ENCODE measurements at places on chromosomes 7 and 10.

GRCh38 chr10:72264536-72264935 lies 9.2 kb upstream of the DDIT4 start:
- DNase-seq, result no peak

DNA sequence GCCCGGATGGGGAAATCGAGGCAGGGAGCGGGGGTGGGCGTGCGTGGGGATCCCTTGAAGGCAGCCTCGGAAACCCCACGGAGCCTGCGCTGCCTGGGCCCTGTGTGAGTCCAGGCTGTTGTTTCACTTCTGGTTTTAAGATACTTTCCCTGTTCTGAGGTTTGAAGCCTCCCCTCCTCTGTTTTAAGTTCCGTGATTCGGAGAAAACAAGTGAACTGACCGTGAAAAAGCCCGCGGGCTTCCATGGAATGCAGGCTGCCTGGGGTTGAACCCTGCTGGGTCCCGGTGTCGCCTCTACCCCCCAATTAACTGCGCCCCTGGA lies 401 bp downstream of the LRRC27 start:
- no peak for DNase-seq

- DNase-seq, result no peak
Observed at GRCh38 chr7:1651031-1651446, 19.0 kb upstream of the ELFN1 start.

DNA sequence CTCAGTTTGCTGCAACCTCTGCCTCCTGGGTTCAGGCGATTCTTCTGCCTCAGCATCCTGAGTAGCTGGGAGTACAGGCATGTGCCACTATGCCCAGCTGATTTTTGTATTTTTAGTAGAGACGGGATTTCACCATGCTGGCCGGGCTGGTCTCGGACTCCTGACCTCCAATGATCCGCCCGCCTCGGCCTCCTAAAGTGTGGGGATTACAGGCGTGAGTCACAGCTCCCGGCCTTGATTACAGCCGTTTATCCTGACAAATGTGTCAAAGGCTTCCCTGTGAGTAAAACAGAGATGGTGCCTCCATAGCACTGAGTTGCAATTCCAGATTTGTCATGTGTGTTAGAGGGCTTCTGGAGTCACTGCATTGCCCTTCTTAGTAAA lies 273.7 kb downstream of the CCDC3 start:
- DNase-seq, result no peak

- no peak for DNase-seq
Observed at GRCh38 chr7:107446988-107447387, 22.9 kb upstream of the GPR22 start.

- DNase-seq, result no peak
Observed at GRCh38 chr7:100947792-100948191, 1.5 kb upstream of the MUC3A start.

DNA sequence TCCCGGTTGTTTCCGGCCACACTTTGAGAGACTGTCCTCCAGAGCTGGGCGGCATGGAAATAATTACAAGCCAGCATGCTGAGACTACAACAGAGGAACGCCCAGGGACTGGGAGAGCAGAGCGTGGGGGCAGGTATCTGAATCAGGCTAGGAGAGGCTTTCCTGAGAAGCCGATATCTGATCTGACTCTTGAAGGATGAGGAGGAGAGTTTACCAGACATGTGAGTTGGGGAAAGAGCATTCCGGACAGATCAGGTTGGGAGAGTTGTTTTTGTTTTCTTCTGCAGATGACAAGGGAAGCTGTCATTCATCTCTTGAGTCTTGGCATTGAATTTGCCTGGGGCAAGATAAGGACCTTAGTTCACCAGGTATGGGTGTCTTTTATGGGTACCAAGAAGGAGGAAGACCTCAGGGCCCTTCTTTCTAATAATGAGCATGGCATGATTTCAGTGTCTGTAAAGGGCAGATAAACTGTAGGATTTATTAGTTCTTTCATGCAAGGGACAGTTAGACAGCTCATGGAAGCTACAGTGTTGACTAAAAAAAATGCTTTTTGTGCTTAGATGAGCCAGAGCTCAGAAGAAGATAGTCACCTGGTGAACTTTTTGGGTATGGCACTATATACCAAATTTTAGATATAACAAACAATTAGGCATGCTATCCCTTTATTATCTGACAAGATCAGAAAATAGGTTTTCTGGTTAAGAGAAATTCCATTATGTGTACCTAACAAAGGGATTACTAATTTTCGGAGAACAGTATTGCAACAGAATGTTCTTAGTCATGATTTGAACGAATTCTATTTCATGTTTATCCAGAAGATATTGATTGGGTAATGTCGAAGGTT lies 36.2 kb downstream of the WBP1L start:
- no peak for DNase-seq

GRCh38 chr7:120951826-120952225 lies 1.2 kb downstream of the ING3 start:
- no peak for DNase-seq

DNA sequence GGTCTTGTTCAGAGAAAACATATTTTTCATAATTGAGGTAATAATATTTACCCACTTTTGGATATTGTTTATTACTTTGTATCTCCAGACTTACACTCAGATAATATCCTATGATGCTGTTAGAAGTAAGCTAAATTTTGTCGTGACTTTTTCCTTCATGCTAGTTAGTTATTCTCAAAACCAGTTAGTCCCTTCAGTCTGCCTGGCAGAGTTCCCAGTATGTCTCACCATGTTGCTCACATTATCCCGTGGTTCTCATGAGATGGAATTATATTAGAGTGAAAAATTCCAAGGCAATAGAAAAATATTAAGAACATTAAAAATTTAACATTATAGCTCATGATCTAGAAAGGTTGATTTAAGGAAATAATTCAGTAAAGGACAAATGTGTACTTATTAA lies 81.5 kb upstream of the SMIM30 start:
- DNase-seq, result no peak

GRCh38 chr7:14596421-14596820 lies 306.1 kb downstream of the DGKB start:
- DNase-seq, result no peak

- no peak for DNase-seq
Observed at GRCh38 chr7:47763063-47763974, 181.4 kb upstream of the TNS3 start.

- DNase-seq, result no peak
Observed at GRCh38 chr7:12064586-12065127, 146.4 kb upstream of the TMEM106B start.

GRCh38 chr7:81161451-81162075 lies 242.7 kb upstream of the SEMA3C start:
- DNase-seq, result no peak

DNA sequence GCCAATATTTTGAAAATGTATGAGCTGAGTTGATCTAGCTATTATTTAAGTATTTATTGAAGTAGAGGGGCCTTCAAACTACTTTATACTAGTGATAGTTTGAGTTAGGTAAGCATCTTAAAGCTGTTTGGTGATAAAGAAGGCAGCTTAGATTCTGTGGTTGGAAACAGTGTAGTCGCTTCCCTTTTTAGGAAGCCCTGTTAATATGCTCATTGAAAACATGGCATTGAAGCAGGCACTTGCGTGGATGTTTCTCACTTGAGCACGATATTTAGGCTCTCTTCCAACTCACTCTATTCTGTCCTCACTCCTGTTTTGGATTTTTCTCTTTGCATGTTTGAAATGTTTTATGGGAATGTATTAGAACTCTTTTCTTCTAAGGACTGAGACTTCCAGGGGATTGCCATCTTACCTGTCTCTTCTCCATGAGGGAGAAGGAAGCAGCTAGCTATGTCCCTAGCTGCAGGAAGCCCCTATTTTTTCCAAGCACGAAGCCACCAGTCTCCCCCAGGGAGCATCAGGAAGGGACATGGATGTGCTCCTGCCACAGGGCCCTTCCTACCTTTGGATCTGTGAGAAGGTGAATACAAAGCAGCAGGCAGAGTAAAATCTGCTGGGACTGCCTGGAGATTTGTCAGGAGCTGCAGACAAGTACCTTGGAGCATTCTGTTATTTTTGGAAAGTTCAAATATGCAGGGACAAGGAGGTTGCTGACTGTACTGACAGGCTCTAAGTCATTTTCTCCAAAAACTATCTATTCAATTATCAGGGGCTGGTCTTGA lies 22.0 kb upstream of the BMPR1A start:
- no peak for DNase-seq

GRCh38 chr10:71232089-71232998 lies 20.0 kb downstream of the UNC5B start:
- no peak for DNase-seq

GRCh38 chr10:21304198-21304597 lies 221.3 kb downstream of the SKIDA1 start:
- DNase-seq, result no peak

- DNase-seq, result no peak
Observed at GRCh38 chr7:41189866-41190265, 513.0 kb downstream of the INHBA start.

- DNase-seq, result no peak
Observed at GRCh38 chr7:36153571-36154097, 580 bp downstream of the EEPD1 start.

GRCh38 chr7:34776748-34777358 lies 118.8 kb downstream of the NPSR1 start:
- DNase-seq, result no peak

- no peak for DNase-seq
Observed at GRCh38 chr7:5546626-5547025, 123.0 kb upstream of the TNRC18 start.

DNA sequence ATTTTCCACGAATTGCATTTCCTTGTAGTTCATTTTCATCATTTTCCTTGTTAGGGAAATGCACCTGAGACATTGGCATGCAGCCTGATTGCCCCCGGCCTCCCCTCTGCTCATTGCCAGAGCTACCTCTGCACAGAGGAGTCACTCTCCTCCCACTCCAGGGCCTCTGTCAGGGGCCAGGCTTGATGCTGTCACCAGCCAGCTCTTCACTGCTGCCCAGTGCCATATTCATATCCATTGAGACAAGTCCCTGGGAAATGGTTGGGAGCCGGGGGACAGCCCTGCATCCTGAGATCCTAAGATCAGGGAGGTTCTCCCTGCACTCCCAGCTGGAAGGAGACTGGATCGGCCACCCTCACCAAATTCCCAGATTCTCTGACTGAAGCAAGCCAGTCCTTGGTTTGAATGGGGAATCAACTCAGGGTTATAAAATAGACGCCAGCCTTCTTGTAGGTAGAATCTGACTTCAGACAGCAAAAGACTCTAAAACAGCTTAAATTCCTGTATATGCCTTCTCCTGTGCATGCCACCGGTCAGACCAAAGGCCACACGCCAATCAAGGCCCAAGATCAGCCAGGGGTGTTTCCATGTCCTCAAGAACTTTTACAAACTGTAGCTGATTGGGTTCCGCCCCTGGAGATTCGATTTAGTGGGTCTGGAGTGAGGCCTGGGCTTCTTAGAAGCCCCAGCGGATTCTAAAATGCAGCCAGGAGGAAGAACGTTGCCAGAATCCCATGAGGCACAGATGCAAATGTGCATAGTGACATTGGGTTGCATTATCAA lies 86.5 kb downstream of the PARP12 start:
- no peak for DNase-seq

DNA sequence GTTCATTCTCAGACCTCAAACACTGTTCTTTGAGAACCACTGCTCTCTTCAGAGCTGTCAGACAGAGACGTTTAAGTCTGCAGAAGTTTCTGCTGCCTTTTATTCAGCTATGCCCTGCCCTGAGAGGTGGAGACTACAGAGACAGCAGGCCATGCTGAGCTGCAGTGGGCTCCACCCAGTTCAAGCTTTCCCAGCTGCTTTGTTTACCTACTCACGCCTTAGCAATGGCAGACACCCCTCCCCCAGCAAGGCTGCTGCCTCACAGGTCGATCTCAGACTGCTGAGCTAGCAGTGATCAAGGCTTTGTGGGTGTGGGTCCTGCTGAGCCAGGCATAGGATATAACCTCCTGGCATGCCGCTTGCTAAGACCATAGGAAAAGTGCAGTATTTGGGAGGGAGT lies 80.5 kb upstream of the CYP2C9 start:
- DNase-seq, result no peak

DNA sequence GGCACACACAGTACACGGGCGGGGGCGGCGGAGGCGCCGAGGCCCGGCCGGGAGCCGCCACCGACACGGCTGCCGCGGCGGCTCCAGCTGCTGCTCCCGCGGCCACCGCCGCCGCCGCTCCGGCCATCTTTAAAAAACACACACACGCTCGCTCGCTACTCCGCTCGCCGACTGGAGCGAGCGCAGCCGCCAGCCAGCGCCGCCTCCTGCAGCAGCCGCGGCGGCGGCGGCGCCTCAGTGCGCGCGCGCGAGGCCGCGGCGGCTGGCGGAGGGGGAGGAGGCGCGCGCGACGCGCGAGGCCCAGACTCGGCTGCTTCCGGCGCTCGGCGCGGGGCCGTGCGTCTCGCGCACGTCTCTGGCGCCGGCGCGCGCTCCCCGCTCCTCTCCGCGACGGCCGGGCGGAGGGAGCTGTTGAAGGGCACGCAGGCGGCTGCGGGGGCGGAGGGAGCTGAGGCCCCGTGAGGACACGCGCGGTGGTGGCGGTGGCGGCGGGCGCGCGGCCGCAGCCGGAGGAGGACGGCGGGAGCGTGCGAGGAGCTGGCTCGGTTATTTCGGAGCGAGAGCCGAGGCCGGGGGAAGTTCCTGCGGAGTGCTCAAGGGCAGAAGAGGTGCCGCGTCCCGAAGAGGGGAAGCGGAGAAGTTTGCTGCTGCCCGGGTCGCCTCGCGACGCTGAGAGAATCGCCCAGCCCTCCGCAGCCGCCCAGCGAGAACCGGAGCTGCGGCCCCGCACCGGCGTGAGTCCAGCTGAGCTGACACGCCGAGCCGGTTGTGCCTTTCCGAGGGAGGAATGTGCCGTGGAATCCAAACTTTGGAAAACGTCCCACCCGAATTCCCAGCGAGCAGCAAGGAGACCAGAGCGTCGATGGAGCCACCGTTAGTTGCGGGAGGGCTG lies at the start of gene KDM7A:
KDM7A (minus strand) TSS at position 173 of the 892 bp plus-strand sequence; CDS start at position 127, 46 bp downstream.
- peak; percentile 25 for DNase-seq

- DNase-seq, result no peak
Observed at GRCh38 chr7:10104292-10104691, 869.4 kb upstream of the PHF14 start.

DNA sequence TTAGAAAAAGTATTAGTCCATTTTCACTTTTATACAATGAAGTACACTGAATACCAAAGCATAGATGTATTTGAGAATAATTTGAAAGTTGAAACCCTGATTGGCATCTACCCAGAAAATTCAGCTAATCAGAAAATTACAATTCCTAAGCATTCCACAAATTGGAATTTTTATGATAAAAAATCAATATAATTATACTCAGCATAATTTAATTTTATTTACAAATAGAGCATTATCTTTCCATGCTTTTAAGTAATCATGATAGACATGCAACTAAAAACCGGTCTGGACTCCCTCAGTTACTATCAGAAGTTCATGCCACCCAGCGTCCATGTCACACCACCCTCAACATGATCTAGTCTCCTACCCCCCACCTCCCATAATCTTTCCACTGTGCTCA lies 50.4 kb downstream of the ARL4A start:
- DNase-seq, result no peak

DNA sequence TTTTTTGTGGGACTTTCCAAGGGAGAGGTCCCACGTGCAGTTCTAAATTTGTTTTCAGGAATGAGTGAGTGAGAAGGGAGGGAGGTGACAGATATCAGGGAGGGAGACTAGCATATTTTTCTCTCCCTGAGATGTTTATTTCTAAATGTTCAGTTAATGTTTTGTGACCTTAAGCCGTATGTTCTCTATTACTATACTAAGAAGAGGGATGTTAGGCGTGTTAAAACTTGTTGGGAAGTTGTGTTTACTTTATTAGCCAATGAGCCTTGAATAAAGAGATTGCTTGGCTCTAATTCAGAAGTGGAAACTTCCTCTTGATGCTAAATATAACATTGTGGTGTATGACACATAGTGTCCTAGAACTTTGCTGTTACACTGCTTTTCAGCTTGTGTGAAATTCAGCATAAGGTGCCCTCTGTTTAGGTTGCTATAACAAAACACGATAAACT lies 37.3 kb downstream of the DNAH11 start:
- peak; percentile 23 for DNase-seq

- no peak for DNase-seq
Observed at GRCh38 chr10:63265222-63265617, 132.1 kb downstream of the NRBF2 start.
